ENCODE measurements at places on chromosomes 12 and 14. TPM values are rescaled to one million over a fixed set of nuclear protein-coding genes. Genes with fewer than 3 reads are reported as not detected.

MAP1LC3B2 gene
- total RNA-seq = 1.3 TPM

ARHGEF25 gene
- total RNA-seq = 1.6 TPM

ISM2 gene
- total RNA-seq = not detected

ERP27 gene
- total RNA-seq = 0.76 TPM

SLC17A8 gene
- total RNA-seq = not detected

PAPLN gene
- total RNA-seq = 0.32 TPM

TMEM119 gene
- total RNA-seq = not detected

AKAP3 gene
- 2.0 TPM for total RNA-seq

SRSF5 gene
- total RNA-seq = 262 TPM

EML5 gene
- 3.8 TPM for total RNA-seq

FBXW8 gene
- total RNA-seq = 7.6 TPM

Data from activated CD8-positive, alpha-beta memory T cell treated with anti-CD3 and anti-CD28 coated beads for 36 hours (primary cell).